Activated CD4-positive, alpha-beta T cell treated with anti-CD3 and anti-CD28 coated beads for 36 hours (primary cell): ENCODE measurements at places on chromosomes 2 and 18.

GRCh38 chr2:217510771-217511291, 492.0 kb downstream of the TNS1 start:
- peak; percentile 74 for DNase-seq

DNA sequence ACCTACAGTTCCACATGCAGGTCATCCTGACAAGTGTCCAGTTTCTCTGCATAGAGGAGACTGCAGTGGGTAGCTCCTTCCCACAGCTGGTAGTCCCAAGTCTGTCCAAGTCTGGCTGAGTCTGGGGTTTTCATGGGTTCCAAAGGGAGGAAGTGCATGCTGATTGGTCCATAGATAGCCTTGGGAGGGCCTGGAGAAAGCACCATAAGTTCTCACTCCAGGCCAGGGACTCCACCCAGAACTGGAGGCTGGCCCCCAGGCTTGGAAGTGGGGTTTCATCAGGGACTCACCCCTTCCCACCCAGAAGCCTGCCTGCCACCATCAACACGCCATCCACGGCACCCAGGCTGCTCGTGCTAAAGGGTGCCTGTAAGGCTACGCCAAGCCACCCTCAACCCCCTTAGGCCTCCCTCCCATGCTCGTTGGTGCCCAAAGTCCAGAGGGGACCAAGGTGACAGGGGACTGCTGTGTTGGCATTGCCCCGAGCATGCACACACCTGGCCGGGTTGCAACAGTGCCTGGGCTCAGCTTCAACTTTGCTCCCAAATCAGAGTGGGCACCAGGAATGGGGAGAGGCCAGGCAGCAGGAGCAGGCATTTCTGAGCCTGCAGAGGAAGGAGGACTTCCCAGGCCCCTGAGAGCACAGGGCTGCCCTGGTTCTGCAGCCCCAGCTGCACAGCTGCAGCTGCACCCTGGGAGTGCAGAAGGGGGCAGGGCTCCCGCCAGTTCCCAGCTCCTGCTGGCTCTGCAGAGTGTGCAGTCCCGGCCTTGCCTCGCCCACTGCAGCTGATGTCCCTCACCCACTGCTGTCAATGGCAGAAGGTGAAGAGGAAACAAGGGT, 116.5 kb upstream of the MAP2 start:
- DNase-seq, result no peak

- DNase-seq, result no peak
These were observed 429.8 kb upstream of the CDH2 start for GRCh38 chr18:28606686-28607085.

GRCh38 chr2:142944264-142944663, 66.8 kb downstream of the KYNU start:
- no peak for DNase-seq

DNA sequence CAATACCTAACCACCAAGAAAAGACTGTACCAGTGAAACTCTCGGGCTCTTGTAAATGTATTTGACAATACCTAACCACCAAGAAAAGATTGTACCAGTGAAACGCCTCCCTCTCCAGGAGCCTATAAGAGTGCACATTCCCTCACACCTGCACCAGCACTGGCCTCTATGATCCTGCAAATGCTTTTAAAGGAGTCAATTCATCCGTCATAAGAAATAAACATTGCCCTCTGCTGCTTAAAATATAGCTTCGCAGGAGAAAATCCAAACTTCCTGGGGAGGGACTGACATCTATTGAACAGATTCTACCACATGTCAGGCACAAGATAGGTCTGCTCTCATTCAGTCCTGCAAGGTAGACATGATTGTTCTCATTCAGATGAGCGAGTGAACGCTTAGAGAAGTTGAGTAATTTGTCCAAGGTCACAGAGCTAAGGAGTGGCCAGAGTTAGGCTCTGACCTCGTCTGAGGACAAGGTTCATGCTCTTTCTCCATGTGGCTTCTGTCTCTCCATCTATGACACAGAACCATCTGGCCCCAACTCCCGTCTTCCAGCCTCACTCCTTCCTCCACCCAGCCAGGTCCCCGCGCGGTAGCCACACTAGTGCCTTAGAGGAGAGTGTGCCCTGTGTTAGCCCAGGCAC, 38.7 kb downstream of the MCFD2 start:
- no peak for DNase-seq

DNA sequence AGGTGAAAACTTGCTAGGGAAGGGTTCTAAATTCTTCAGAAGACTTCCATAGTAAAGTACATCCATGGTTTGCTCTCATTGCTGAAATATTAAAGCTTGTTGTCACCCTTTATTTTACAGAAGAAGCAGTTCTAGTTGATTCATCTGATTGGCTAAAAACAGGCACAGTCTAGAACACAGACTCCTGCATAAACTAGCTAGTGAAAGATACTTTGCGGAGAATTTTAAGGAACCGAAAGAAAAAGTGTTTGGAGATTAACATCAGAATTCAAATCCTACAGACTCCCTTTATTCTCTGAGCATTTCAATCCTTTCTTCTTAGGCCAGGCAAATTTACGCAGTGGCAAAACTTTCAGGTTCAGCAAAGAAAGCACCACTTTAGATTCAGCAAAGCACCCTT, 1076.5 kb upstream of the ZEB2 start:
- no peak for DNase-seq

- DNase-seq, result peak; percentile 86
These were observed 856.1 kb upstream of the ID2 start for GRCh38 chr2:7825591-7826312.

DNA sequence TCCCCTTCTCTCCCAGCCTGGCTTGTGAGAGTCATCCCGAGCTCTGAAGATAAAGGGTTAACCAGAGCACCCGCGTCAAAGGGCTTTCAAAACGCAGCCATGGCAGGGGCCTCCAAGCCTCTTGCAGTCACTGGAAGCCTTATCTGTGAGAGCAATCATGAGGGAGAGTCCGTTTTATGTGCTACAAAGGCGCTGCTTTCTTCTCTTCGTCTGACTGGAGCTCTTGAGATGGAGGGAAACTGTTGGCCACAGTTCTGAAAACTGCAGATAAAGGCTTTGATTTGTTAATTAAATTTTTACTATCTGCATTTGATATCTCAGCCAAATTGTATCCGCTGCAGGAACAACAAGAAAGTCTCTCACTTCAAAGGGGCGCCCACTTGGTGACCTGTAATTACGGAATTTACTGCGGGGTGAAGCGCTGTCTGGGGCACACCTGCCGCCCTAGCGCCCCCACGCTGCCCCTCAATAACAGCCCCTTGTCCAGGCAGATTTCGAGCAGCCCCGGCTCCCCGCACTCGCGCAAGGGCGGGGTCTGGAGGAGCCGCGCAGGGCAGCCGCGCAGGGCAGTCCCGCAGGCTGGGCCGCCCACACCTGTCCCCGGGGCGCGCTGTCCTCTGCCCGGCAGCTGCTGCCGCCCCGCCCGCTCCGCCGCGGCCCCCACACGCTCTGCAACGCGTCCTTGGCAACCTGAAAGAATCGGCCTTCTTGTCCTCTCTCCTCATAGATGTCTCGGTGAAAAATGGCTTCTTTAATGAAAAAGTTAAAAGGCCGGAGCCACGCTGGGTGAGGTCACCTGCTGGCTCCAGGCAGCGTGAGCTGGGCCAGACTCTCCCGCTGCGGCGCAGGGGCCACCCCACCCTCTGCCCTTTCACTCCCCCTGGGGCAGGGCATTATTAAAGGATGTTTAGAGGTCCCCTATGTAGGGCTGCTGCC, 217.9 kb downstream of the VAPA start:
- no peak for DNase-seq

GRCh38 chr2:233801357-233802131, 23.4 kb downstream of the MROH2A start:
- peak; percentile 43 for DNase-seq

GRCh38 chr18:75784390-75784789, 356.9 kb upstream of the SMIM21 start:
- DNase-seq, result no peak

GRCh38 chr18:70920840-70921374, 632.1 kb downstream of the SOCS6 start:
- no peak for DNase-seq

DNA sequence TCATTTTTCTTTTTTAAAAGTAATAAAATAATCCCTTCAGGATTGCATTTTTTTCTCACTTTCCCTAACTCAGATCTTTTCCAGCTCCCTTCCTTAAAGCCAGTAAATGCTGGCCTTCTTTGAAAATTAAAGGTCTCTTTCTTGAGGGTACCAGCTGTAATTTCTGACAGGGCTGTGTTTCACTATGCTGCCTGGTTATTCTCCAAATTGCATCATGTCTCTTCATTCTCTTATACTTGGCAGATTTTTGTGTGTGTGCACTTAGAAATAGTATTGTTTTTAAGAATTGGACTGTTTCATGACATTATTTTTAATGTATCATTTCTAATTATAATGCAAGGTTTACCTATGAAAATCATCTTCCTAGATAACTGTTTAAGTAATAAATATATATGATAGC, 72.0 kb upstream of the EPB41L5 start:
- DNase-seq, result no peak

GRCh38 chr2:171173087-171173486, 12.4 kb upstream of the TLK1 start:
- peak; percentile 57 for DNase-seq

DNA sequence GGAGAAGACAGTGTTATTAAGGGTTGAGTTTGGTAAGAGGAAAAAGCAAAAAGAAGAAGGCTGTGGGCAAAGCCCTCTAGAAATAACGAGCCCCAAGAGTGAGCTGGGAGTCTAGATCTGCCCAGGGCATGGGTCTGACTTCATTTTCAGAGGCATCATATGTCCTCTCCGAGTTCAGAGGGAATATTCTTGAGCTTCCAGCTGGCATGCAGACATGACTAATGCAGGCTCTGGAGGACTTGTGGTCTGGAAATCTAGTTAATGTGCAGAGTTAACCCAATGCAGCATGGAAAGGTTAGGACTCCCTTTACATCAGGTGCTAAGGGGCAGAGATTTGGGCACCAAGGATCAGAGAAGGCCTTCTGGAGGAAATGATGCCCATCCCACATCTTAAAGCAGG, 7.3 kb downstream of the ACMSD start:
- DNase-seq, result no peak

DNA sequence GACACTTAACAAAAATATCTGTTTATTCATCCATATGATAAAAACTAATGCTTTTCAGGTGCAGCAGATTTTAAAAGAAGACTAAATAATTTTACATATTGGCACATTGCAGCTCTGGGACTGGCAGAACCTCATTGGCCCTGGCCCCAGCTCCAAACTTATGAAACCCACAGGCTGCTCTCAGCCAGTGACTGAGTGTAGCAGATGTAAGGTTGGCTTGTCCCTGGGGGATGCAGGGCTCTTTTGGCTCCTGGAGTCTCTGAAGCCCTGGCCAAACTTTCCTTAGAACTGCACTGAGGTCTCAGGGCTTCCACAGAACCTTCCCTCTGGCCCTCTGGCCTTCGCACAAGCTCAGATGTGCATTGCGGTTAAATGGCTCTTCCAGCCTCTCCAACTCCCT, 725.0 kb upstream of the SOX11 start:
- no peak for DNase-seq

GRCh38 chr2:170335351-170335750, 157.4 kb downstream of the MYO3B start:
- DNase-seq, result no peak

GRCh38 chr2:157229572-157229971, 27.9 kb upstream of the GALNT5 start:
- DNase-seq, result no peak

- DNase-seq, result no peak
These were observed 209.8 kb downstream of the HAUS1 start for GRCh38 chr18:46314011-46314410.

DNA sequence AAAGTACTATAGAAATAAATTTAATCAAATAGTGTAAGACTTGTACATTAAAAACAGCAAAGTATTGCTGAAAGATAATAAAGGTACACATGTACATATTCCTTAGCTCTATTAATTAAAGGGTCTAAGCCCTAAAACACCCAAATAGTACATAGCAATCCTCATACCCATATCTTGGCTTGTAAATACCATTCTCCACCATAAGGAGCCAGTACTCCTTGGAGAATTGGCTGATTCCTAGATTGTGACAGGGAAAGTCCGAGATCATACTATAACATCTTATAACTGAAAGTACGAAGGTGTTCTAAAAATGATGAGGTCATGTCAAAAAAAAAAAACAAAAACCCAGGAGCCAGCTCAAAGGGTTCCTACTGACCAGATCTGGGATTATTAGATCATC, 614.6 kb downstream of the SUCLG1 start:
- no peak for DNase-seq

- no peak for DNase-seq
These were observed 192.9 kb downstream of the AFF3 start for GRCh38 chr2:99949530-99949929.

DNA sequence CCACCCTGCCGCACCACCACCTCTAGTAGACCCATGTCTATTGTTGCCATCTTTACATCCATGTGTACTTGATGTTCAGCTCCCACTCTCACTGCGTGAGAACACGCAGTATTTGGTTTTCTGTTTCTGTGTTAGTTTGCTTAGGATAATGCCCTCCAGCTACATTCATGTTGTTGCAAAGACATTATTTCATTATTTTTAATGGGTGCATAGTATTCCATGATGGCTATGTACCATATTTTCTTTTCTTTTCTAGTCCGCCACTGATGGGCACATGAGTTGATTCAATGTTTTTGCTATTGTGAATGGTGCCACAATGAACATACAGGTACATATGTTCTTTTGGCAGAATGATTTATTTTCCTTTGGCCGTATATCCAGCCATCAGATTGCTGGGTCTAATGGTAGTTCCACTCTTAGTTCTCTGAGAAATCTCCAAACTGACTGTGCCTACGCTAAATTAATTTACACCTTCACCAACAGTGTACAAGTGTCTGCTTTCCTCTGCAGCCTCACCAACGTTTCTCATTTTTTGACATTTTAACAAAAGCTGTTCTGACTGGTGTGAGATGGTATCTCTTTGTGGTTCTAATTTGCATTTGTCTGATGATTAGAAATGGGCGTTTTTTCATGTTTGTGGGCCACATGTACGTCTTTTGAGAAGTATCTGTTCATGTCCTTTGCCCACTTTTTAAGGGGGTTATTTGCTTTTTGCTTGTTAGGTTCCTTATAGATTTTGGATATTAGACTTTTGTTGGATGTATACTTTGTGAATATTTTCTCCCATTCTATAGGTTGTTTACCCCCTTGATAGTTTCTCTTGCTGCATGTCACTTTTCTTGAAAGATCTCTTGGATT, 10.5 kb upstream of the ZNF513 start:
- no peak for DNase-seq

DNA sequence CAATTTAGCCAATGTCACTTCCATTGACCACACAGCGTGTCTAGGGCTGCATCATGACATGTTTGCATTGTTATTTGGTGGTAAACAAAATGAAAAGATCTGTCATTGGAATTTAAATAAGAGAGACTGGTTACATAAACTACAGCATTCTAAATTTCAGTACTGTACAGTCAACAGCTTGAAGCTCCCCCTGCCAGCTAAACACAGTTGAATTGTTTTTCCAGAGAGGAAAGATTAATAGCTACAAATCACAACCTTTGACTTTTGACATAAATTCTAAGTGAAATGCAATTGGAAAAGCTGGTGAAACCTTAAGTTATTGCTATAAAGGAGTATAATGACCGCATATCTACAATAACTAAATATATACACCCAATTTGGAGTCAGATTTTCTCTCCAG, 1600.0 kb upstream of the ACVR2A start:
- no peak for DNase-seq

DNA sequence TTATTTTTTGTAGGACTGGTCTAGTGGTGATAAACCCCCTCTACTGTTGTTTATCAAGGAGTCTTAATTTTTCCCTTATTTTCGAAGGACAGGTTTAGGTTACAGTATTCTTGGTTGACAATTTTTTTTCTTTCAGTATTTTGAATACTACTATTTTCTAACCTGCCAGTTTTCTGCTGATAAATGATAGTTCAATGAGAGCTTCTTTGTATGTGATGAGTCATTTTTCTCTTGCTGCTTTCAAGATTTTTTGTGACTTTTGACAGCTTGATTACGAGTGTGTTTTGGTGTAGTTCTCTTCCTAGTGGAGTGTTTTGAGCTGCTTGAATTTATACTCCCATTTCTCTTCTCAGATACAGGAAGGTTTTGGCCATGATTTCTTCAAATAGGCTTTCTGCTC, 77.5 kb downstream of the ACSL3 start:
- DNase-seq, result no peak
